Mesendoderm (in vitro differentiated cells): ENCODE measurements at places on chromosomes 7 and 10.
A peak's percentile ranks its signal among the peaks of the same experiment; 100 is the strongest.

- H3K4me3 ChIP-seq, result no peak overlapping the region
- no peaks in the 10 kb centered on the region for H3K36me3 ChIP-seq
- no peaks in the 10 kb centered on the region for H3K4me1 ChIP-seq
Measured at GRCh38 chr7:159198016-159198724, 53.5 kb upstream of the VIPR2 start.

GRCh38 chr10:5788969-5789368, 24.3 kb downstream of the GDI2 start:
- H3K4me3 ChIP-seq, result no peak overlapping the region
- peaks cover 10% of the 10 kb centered on the region for H3K36me3 ChIP-seq
- DNase-seq, result no peak
- no peak overlapping the region for H3K27ac ChIP-seq

- no peaks in the 10 kb centered on the region for H3K4me1 ChIP-seq
- DNase-seq, result no peak
- no peak overlapping the region for H3K4me3 ChIP-seq
- no peaks in the 10 kb centered on the region for H3K27me3 ChIP-seq
- H3K36me3 ChIP-seq, result no peaks in the 10 kb centered on the region
Measured at GRCh38 chr7:2165610-2166594, 66.8 kb downstream of the MAD1L1 start.

- no peaks in the 10 kb centered on the region for H3K27me3 ChIP-seq
- H3K4me1 ChIP-seq, result peaks cover 3% of the 10 kb centered on the region
- H3K4me3 ChIP-seq, result no peak overlapping the region
- DNase-seq, result peak; percentile 78
- no peak overlapping the region for H3K27ac ChIP-seq
Measured at GRCh38 chr7:148084138-148084537, 506.4 kb upstream of the C7orf33 start.

DNA sequence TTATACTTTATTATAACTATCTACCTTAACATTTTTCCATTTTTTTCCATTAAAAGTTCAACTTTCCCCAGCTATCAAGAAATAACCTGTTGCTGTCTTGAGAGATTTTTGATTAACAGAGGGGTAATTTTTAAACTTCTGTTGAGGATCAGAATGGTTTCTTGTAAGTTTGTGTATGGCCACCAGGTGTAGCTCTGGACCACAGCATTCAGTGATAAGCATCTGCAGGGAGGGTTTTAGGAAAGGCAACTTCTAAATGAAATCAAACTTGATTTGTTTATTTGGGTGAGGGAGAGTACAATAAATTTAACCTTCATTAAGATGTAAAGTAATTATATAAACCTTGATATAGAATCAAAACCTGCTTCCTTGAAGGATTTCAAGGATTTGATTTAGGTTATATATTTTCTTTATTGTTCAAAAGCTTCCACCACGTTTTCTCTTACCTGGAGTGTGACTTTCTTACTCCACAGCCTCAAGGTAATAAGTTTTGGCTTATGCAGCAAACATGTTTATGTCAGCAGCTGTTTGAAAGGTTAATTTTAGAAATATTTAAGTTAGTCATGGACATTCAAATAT, 153.3 kb downstream of the STK31 start:
- H3K36me3 ChIP-seq, result no peaks in the 10 kb centered on the region
- DNase-seq, result peak; percentile 64
- H3K4me3 ChIP-seq, result no peak overlapping the region
- no peaks in the 10 kb centered on the region for H3K4me1 ChIP-seq
- no peaks in the 10 kb centered on the region for H3K27me3 ChIP-seq
- no peak overlapping the region for H3K27ac ChIP-seq

DNA sequence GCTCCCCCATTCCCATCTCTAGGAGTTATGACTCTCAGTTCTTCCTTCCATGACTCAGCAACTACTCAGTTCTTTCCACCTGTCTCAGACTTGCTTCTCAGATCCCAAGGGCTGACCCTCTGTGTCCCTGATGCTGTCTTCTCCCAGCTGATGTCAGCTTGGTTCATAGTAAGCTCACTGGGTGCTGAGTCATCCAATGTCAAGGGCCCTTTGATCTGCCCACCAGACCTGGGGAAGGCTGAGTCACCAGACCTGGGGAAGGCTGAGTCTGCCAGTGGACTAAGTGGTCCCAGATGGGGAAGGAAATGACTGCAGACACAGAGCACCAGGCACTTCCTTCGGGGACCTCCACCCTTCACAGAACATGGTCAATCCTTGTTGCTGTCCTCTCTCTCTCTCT, 76.1 kb upstream of the ZEB1 start:
- no peaks in the 10 kb centered on the region for H3K27me3 ChIP-seq
- DNase-seq, result peak; percentile 90
- H3K4me3 ChIP-seq, result no peak overlapping the region
- no peaks in the 10 kb centered on the region for H3K4me1 ChIP-seq
- no peaks in the 10 kb centered on the region for H3K36me3 ChIP-seq

DNA sequence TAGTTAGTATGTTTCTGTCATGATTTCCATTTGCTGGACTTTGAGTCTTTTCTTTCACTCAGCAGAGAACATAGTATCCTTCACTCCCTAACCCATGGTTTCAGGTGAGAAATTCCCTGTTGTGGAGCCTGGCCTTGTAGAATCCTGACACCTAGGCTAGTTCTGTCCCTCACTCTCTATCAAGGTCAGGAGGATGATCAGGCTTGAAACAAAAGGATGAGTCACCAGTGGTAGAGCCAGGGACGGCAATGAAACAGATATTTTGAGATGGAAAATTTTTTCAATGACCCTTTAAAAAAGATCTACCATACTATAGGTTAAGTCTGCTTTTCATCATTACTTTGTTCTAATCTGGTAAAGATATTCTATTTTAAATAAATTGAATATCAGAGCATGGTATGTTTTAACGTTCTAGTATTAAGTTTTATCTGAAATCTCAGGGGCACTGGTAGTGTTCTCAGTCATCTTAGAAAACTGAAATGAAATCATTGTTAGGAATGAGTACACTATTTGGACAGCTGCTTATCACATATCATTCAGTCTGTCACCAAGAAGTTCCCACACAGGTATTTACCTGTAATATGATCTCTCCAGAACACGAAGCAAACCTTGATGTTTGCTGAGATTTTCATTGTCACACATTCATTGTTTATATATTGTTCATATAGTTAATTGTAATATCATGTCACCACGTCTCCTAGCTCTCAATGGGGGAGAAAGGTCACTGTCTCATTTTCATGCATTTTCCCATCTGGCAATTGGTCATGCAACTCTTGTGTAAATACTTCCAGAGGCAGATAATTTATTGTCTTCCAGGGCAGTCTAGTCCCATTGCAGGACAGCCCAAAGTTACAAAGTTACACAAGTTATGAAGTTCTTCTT, 299.9 kb upstream of the LRRTM3 start:
- no peaks in the 10 kb centered on the region for H3K27me3 ChIP-seq
- no peak overlapping the region for H3K4me3 ChIP-seq

- no peak within 1 kb of the TSS for H3K27ac ChIP-seq
- H3K4me3 ChIP-seq, result peak within 1 kb of the TSS; percentile 31
- no peaks in the 10 kb centered on the region for H3K4me1 ChIP-seq
- peak; percentile 78 for DNase-seq
- H3K36me3 ChIP-seq, result no peaks in the 10 kb centered on the region
Measured at GRCh38 chr10:70132098-70133029, at the start of gene AIFM2. AIFM2 (minus strand) TSS chr10:70132825; CDS start chr10:70124084, 8,741 bp downstream.

DNA sequence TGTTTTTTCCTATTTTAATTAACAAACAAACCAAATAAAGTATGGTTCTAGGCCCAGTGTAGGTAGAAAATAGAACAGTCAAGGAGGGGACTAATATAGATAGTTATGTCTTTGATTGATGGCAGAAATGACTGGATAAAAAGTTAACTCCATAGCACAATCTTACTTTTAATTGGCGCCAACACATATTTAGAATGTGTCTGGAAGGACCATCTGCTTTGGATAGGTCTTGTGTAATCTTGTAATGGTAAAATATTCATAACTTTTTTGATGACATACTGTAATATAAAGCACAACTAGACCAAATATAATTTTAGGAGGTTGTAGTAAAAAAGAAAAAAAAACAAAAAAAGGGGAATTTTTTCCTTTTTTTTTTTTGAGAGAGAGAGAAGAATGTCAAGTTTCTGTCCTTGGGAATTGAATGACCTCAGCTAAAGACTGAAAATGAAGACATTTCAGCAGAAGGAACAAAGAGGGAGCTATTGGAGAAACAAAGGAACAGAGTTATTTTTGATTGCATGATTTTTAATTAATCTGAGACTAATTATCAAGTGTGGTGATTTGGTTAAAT, 193.7 kb downstream of the CDK14 start:
- H3K4me1 ChIP-seq, result no peaks in the 10 kb centered on the region
- H3K27me3 ChIP-seq, result no peaks in the 10 kb centered on the region
- H3K36me3 ChIP-seq, result no peaks in the 10 kb centered on the region
- no peak overlapping the region for H3K27ac ChIP-seq
- no peak for DNase-seq
